ENCODE measurements at places on chromosomes 3 and 15. TPM values are rescaled to one million over a fixed set of nuclear protein-coding genes. Genes with fewer than 3 reads are reported as not detected.
A peak's percentile ranks its signal among the peaks of the same experiment; 100 is the strongest.

- DNase-seq: no peak
Measured at GRCh38 chr3:186594591-186595113, 18.2 kb upstream of the AHSG start.

- DNase-seq: peak; percentile 10
Measured at GRCh38 chr3:178350763-178351162, 185.5 kb upstream of the KCNMB2 start.

- DNase-seq: no peak
Measured at GRCh38 chr3:188200481-188200880, 46.5 kb downstream of the LPP start.

DNA sequence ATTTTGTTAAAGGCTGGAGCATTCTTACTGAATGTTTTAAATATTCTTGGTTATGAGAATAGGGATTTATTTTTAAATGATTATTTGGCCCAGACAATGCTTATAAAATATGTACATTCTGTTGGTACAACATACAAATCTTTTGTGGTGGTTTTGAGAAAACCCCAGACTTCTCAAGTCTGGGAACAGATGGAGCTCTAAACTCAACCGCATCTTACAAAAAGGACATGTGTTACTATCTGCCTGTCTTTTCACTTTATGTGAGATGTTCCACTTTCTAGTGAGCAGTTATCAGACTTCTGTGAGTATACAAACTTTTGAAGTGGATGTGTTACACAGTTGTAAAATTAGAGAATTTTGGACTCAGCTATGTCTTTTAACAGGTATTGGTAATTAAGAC, 135.5 kb upstream of the RBMS3 start:
- DNase-seq: no peak

GRCh38 chr3:63877737-63878393, 14.2 kb downstream of the ATXN7 start:
- no peak for DNase-seq

DNA sequence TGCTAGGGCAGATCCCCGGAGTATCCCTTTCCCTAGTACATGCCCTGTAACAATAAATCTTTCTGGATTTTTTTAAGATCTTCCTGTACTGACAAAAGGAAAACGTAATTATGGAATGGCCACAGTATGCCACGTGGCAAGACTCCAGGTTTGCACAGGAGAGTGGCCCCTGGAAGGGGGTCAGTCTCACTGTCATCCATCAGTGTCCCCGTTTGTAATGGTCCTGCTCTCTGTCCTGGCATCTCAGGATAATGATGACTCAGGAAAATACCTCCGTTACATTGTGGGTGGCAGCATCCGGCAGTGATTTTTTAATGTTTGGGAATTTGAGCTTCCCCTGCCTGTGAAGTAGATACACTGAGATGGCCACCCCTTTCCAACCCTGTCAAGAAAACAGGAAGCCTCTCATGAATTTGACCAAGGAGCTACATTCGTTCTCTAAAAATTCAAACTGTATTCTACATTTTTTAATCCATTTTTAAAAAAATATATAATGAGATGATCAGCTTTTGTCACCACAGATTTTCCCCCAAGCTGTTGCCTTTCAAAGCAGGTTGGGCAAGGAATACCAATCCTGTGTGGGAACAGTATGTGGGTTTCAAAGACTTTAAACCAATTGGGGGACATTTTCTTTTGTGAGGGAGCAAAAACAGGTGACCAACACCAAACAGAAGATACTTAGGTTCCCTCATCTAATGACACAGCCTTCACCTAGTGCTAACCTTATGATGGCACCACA, 110.4 kb downstream of the C3orf70 start:
- no peak for DNase-seq

DNA sequence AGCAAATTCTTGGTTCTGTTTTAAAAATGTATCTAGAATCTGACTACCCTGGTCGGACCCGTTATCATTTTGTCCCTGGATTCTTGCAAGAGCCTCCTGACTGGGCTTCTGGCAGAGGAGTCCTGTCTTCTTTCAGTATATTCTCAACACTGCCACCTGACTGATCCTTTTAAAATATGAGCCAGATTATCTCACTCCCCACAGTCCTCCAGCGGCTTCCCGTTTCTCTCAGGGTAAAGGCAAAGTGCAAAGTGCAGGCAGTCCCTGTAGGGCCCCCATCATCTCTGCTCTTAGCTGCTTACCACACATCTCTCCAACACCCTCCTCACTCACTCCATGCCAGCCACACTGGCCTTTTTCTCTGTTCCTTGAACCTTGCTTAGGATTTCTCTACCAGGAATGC, 28.4 kb downstream of the CRTC3 start:
- peak; percentile 66 for DNase-seq

DNA sequence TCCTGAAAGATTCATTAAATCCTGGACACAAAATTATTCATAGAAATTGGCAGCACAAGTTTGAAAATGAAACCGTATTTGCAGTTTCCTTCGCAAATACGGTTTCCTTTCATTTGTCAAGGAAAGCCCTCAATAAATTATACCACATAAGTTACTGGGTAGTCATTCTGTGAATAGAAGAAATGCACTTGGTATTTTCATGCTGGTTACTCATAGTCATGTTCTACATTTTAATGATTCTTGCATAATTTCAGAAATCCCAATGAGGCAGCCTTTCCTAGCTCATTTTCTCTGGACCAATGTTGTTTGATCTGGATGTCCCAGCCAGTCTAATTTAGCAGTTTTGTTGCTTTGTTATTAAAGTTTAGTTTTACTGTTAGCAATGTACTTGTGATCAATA, 43.2 kb downstream of the MINAR1 start:
- no peak for DNase-seq

- DNase-seq: no peak
Measured at GRCh38 chr3:45154641-45155147, 8.5 kb upstream of the CDCP1 start.

DNA sequence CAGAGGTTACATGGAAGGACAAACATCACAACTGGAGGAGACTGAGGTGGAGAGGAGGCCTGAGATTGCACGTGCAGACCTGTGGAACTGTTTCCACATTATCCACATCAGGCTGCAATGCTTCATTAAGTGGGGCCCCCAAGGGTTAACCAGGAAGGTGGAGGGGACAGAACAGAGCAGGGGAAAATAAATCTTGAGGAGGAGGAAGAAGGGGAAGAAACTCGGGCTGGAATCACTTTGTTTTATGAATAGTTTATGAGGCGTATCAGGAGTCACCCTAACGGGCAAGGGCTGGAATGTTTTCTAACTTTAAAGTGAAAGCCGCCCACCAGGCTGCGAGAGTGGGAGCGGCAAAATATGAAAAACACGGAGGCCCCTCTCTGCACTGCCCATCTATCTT, 154.9 kb downstream of the WNT5A start:
- no peak for DNase-seq

- DNase-seq: no peak
Measured at GRCh38 chr3:169289273-169289672, 374.2 kb downstream of the MECOM start.

DNA sequence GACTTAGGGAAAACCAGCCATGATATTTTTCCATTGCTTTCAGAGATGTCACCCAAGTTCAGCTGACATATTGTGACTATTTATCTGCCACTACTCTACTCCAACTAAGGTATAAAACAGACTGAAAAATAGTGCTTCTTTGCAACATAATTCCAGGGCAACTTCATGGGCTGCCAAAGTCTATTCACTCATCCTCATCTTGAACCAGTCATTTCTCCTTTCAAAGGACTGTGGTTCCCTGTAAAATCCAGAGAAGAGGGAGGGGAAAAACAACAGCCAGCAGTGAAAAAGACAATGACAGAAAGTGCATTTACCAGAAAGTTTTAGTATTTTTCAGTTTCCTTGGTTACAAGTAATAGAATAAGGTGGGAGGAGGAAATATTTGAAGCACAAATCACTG, 191.1 kb downstream of the EFHB start:
- DNase-seq: no peak

GRCh38 chr15:71549091-71549490, 261.3 kb upstream of the NR2E3 start:
- no peak for DNase-seq

GRCh38 chr3:119669906-119670570, 7.2 kb downstream of the COX17 start:
- DNase-seq: no peak

- DNase-seq: peak; percentile 40
Measured at GRCh38 chr15:64046421-64047153, at the start of gene DAPK2. TSS of gene DAPK2 (minus strand) at chr15:64046485. CDS start at chr15:64040261, 6,224 bp downstream.

DNA sequence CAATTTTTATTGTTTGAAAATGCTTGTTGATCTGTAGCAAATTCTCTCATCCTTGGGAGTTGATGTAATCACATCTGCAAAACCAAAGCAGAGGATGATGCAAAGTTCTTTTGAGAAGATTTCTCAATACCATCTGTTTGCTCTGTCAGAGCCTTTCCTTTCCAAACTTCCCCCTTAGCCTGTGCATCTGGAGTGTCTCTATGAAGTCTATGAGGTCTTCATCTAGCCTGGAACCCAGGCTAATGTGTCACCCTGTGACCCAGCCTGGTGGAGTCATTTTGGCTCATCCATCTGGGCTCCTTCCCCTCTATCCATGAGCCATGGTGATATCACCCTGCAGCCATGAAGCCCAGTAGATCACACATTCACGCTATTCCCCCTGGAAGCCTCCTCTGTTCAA, 123.2 kb upstream of the SLC7A14 start:
- no peak for DNase-seq

DNA sequence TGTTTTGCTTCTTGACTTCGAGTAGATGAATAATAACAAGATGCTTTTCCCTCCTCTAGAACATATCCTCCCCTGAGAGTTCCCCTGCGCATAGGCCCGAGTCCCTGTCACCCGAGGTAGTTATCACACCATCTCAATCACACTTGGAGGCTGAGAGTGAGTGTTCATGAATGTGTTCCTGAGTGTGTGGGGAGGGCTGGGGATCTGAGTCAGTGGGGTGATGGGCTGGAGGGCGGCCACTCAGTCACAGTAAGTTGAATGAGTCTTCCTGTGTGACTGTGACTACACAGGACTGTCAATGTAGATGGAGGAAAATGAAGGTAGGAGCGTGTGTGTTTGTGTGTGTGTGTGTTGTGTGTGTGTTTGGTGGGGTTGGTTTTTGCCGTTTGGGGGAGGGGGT, 71.0 kb downstream of the SETD5 start:
- DNase-seq: no peak

- peak; percentile 7 for DNase-seq
Measured at GRCh38 chr3:190183121-190183520, 62.4 kb upstream of the P3H2 start.

VEPH1 gene
- total RNA-seq: 25.3 TPM

MGLL gene
- total RNA-seq: not detected

MESP1 gene
- total RNA-seq: not detected

NCBP2 gene
- total RNA-seq: 33.1 TPM

CCR3 gene
- 1.1 TPM for total RNA-seq
